ENCODE measurements at places on chromosomes 12 and 14.

GRCh38 chr14:92584816-92585215 is 71.2 kb downstream of the RIN3 start:
- DNase-seq, result no peak

DNA sequence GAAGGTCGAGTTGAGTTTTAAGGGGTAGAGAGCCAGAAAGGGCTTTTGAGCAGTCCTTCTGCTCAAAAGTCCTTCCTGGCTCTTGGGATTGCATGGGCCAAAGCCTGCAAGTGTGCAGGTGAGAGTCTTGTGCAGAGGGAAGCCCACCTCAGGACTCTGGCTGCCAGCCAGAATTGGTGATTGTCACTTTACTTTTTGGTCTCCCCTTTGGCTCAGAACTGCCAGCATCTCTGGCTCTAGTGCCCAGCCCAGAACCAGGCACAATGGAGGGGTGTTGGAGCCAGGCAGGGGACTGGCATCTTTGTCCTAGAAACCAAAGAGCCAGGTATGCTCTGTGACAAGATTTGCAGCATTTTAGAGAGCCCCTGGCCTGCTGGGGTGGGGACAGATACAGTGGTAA is 23.5 kb downstream of the FAM222A start:
- no peak for DNase-seq

DNA sequence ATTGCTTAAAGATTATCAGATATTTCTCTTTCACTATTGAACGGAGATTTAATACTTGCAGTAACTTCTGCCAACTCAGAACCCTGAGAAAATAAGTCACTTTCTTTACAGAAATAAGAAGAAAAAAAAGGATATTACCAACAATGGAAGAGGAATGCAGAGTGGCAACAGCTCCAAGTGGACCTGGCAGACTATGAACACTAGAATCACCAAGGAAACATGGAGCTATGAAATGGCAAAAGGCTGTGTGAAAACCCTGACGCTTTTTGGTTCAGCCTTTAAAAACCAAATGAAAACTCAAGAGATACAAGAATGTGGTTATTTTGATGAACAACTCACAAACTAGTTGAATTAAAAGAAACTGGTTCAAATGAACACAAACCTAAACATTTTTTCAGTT is 17.7 kb downstream of the DTD2 start:
- DNase-seq, result no peak

DNA sequence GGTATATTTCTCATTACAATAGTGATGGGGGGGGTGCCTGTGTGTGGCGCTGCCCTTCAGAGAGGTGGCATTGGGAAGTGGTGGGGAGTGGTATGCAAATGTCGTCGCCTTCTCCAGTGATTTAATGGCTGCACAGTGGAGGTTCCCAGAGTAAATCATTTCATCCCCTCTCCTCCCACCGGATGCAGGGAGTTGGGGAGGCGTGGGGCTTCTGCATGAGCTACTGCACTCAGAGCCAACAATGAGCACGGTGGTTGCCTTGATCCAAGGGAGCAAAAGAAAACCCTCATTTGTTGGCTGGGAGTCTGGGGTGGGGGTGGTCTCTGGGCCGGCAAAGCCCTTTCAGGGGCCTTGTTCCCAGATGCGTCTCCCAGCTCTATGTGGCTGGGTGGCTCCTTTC is 124.3 kb downstream of the AACS start:
- DNase-seq, result no peak

- DNase-seq, result peak; percentile 44
These were observed 11.1 kb upstream of the KRT7 start for GRCh38 chr12:52221912-52222457.

GRCh38 chr14:77562681-77563080 is 53.8 kb downstream of the SPTLC2 start:
- peak; percentile 79 for DNase-seq

DNA sequence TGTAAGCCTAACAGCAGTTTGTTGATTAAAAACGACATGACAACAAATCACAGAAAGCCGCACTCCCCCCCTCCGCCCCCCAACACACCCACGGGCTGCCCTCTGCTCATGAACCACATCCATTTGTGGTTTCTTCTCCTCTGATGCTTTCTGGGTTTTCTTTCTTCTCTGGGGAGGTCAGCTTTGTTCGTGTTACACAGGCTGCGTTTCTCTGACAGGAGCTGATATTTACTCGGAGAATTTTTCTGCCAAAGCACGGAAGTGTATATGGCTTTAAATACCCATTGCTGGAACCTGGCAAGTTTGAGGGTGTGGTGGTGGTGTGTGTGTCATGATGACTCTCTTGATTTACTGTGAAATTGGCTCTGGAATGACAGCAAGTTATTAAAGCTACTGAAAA is 883.7 kb upstream of the TMEM132C start:
- peak; percentile 66 for DNase-seq

GRCh38 chr12:17060260-17060659 is 454.3 kb upstream of the LMO3 start:
- DNase-seq, result no peak

- DNase-seq, result no peak
These were observed 14.7 kb downstream of the TMEM119 start for GRCh38 chr12:108582978-108583770.

GRCh38 chr14:39812532-39813320 is 380.5 kb upstream of the FBXO33 start:
- no peak for DNase-seq

DNA sequence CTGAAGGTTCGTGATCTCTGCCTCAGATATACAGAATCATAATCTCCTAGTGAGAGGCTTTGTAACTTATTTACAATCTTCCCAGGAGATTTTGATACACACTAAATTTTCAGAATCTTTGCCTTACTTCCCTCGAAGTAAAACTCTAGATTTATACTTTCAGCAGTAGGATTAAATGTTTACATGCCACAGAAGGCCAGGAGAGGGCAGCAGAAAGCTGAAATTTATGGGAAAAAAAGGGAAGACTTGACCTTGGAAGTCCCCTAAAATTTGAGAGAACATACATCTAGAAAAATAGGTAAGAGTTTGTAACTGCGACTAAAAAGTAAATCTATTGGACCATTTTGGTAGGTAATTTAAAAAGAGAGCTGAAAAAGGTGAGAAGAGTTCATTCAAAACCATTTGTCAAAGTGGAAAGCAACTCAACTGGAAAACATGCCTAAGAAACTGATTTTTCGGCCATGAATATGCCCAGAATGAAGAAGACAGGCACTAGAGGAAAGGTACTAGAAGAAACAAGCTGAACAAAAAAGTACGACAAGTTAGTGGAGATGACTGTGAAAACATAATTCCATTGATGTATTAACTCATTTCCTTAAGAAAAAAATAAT is 242.0 kb upstream of the MDGA2 start:
- peak; percentile 10 for DNase-seq

DNA sequence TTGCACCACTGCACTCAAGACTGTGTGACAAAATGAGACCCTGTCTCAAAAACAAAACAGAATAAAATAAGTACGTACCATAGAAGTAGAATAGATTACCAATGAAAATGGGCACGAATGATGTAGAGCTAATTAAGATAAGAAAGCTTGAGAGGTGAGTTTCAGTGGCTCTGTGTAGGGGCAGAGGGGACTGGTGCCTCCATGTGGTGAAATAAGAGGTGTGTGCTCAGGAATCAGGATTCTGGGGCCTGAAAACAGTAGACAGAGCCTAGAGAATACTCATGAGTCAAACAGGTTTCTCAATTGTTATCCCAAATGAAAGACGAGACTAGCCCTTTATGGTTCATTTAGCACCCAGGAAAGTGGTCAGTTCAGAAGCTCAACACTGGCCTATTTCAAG is 1145.1 kb downstream of the FLRT2 start:
- DNase-seq, result no peak

DNA sequence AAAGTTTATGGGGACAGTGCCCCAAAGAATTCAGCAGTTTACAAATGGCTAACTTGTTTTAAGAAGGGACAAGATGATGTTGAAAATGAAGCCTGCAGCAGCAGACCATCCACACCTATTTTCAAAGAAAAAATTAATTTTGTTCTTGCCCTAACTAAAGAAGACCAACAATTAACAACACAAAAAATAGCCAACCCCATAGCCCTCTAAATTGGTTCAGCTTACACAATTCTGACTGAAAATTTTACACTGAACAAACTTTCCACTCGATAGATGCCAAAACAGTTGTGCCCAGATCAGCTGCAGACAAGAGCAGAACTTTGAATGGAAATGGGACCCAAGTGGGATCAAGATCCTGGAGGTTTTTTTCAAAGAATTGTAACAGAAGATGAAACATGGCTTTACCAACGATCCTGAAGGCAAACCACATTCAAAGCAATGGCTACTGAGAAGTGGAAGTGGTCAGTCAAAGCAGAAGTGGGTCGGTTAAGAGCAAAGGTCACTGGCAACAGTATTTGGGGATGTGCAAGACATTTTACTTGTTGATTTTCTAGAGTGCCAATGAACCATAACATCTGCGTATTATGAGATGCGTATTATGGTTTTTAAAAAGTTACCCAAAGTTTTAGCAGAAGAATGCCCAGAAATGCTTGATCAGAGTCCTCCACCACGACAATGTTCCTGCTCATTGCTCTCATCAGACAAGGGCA is 30.0 kb downstream of the SLC39A9 start:
- no peak for DNase-seq

- DNase-seq, result no peak
These were observed 166.0 kb upstream of the NOS1 start for GRCh38 chr12:117527479-117527855.

GRCh38 chr14:101503431-101504095 is 57.7 kb upstream of the DIO3 start:
- no peak for DNase-seq

GRCh38 chr12:71439613-71440344 is at the start of gene LGR5:
Gene LGR5 (plus strand): TSS chr12:71439798. CDS start chr12:71440081, 283 bp downstream.
- DNase-seq, result no peak

- no peak for DNase-seq
These were observed 17.7 kb upstream of the C14orf180 start for GRCh38 chr14:104561632-104562495.

- DNase-seq, result no peak
These were observed 27.0 kb downstream of the P2RX7 start for GRCh38 chr12:121159467-121160307.

GRCh38 chr12:3884671-3885070 is 11.5 kb upstream of the PARP11 start:
- DNase-seq, result no peak

- no peak for DNase-seq
These were observed 33.5 kb downstream of the DYRK2 start for GRCh38 chr12:67681941-67682620.

GRCh38 chr12:111444925-111445725 is 39.4 kb downstream of the SH2B3 start:
- no peak for DNase-seq

GRCh38 chr12:77049767-77050353 is 15.5 kb downstream of the E2F7 start:
- DNase-seq, result peak; percentile 71

GRCh38 chr12:92630968-92631367 is 71.8 kb upstream of the PLEKHG7 start:
- DNase-seq, result no peak

GRCh38 chr14:34036319-34036766 is 85.5 kb upstream of the EGLN3 start:
- no peak for DNase-seq

DNA sequence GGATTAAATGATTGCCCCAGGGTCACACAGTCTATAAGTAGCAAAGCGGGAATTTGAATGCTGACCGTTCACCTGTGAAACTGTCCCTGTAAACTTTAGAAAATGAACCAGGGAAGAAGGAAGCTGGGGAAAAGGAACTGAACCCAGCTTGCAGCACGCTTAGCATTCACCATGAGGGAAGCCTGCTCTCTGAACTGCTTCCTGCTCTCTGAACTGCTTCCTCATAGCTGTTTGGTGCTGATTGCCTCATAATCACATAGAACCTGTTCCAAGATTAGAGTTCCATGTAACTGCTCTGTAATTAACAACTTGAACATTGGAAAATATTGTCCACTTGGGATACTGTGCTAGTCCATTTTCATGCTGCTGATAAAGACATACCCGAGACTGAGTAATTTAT is 1504.8 kb upstream of the TMEM132C start:
- no peak for DNase-seq

DNA sequence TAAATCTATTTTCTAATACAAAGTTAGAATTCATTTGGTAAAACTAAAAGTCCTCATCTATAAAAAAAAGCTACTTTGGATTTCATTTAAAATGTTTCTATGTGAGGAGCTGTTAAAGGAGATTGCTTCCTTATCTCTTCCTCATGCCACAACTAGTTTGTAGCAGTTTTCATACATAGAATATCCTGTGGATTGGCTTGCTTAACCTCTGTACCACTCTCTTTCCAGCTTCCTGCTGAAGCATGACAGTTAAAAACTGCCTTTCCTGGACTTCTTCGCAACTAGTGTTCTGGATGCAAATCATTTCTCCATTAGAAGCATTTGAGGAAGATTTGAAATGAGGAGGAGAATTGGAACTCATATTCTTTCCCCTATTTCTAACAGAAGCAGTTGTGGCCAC is 49.6 kb downstream of the ST8SIA1 start:
- DNase-seq, result no peak

DNA sequence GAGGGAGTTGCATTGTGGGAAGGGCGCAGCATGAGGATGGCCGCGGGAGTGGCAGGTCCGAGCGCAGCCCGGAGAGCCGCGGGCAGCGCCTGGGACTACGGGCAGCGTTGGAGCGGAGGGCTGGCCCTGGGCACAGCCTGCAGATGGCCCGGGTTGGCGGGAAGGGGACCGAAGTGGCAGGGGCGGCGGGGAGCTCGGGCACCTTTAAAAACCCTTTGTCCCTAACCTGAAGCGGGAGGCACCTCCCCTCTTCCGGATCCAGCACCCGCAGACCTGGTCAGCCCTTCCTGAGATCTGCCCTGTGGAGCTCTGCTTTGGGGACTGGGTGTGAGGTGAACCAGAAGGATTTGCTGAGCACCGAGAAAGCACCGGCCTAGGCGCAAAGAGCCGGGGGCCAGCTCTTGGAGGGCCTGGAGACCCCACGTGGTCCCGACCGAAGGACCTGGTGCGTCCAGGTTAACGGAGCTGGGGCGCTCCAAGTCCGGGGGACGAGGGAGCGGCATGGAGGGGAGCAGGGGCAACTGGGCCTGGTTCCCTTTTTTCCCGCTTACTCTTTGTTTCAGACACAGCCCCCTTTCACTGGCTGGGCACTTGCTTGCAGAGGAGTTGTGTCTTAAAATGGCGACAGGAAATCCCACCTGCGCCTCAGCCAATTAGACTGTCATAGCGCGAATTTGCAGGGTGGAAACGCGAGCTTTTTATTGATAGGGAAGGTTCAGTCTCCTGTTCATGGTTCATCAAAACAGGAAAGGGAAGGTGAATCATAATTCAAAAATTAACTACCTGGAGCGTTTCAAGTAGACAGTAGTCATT is 792 bp upstream of the SLC38A1 start:
- DNase-seq, result peak; percentile 16

DNA sequence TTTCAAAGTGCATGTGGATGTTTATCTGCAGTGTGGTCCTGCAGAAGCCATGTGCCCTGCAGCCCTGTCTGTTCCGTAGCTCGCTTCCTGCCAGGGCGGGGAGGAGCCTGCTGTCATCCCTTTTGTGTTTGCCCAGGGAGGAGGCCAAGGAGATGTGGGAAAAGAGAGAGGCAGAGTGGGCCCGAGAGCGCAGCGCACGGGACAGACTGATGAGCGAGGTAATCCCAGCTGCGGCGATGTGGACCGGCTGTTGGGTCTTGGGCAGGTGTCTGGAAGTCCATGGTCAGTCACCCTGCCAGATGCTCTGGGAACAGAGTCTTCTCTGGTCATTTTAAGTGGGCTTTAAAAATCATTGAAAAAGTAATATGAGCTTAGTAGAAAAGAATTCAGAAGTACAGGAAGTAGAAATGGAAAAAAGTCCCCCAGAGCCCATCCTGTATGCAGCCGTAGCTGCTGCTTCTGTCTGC is 12.8 kb downstream of the TCHP start:
- no peak for DNase-seq

Measured in fibroblast of mammary gland (primary cell).